ENCODE measurements at places on chromosomes 7 and 10. TPM values are rescaled to one million over a fixed set of nuclear protein-coding genes. Genes with fewer than 3 reads are reported as not detected.

DNA sequence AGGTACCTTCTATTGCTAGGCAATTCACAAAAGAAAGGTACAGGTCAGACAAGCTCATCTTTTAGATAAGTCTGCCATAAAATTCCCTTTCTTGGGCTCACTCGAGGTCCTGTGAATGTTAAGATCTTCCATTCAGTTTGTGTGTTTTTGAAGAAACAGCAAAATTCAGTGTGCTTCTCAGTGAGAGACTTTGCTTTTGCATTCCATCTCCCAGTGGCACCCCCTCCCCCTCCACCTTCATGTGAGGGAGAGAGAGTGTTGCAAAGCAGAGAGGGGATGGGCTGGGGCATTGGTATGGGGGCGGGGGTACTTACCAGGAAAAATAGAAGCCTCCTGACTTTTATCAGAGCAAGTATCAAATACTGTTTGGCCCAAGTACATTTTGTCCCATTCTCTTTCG, 3.8 kb upstream of the TECTB start:
- no peaks in the 10 kb centered on the region for H3K36me3 ChIP-seq
- no peaks in the 10 kb centered on the region for H3K4me1 ChIP-seq
- H3K4me3 ChIP-seq, result no peak overlapping the region
- H3K27me3 ChIP-seq, result peaks cover 5% of the 10 kb centered on the region
- H3K27ac ChIP-seq, result no peak overlapping the region
- no peak for DNase-seq

The USP54 gene
- total RNA-seq, result 7.4 TPM

The MYL10 gene
- total RNA-seq, result not detected

- no peak overlapping the region for H3K4me3 ChIP-seq
- H3K27ac ChIP-seq, result no peak overlapping the region
- no peaks in the 10 kb centered on the region for H3K36me3 ChIP-seq
Measured at GRCh38 chr7:44196450-44196872, 4.3 kb upstream of the YKT6 start.

DNA sequence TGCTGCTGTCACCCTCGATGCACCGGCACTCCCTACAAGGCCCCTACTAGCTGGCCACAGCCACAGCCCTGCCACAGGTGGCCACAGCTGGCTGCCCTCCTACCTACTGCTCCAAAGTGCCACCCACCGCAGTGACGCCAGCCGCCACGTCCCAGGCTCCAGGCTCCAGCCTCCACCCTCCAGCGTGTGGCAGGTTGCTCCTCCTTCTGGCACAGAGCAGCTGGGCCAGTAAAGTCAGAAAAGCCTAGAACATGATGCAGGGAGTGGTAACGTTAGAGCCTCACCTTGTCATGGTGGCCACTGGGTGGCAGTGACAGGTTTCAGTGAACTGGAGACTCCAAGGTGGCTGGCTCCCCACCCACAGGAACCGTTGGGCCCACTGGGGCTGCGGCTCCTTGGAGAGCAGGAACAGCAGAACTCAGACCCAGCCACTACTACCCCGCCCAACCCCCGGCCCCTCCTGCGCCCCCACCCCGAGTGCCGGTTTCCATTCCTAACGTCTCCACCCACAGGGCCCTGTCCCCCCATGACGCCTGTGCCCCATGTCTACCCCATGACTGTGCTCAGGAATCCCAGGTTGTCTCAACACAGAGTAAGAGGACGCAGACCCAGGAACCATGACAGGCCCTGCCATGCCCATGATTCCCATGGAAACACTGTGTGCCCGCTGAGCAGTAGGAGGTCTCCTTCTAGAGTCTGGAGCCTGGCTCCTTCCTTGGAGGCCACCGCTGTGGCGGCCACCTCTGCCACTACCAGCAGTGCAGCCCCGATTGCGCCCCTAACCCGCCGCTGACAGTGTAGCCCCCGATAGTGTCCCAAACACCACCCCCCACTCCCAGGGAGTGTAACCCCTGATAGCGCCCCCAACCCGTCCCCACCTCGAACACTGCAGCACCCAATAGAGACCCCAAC, 52.3 kb upstream of the ZNF33B start:
- H3K4me3 ChIP-seq, result no peak overlapping the region
- DNase-seq, result no peak
- no peaks in the 10 kb centered on the region for H3K27me3 ChIP-seq
- no peak overlapping the region for H3K27ac ChIP-seq
- peaks cover 13% of the 10 kb centered on the region for H3K4me1 ChIP-seq

The OIT3 gene
- not detected for total RNA-seq

The CLDN12 gene
- 6.1 TPM for total RNA-seq

GRCh38 chr10:118694848-118695247, 59.9 kb downstream of the CACUL1 start:
- H3K4me1 ChIP-seq, result peaks cover 24% of the 10 kb centered on the region
- H3K36me3 ChIP-seq, result no peaks in the 10 kb centered on the region
- no peak overlapping the region for H3K4me3 ChIP-seq
- no peak for DNase-seq
- H3K27ac ChIP-seq, result no peak overlapping the region
- H3K27me3 ChIP-seq, result no peaks in the 10 kb centered on the region

- H3K4me1 ChIP-seq, result peaks cover 46% of the 10 kb centered on the region
- H3K27me3 ChIP-seq, result no peaks in the 10 kb centered on the region
Measured at GRCh38 chr10:62691336-62691735, 113.2 kb upstream of the ADO start.

GRCh38 chr7:152747224-152747623, 12.3 kb upstream of the ACTR3B start:
- DNase-seq, result no peak
- H3K27ac ChIP-seq, result no peak overlapping the region
- no peaks in the 10 kb centered on the region for H3K4me1 ChIP-seq
- H3K27me3 ChIP-seq, result no peaks in the 10 kb centered on the region
- H3K36me3 ChIP-seq, result no peaks in the 10 kb centered on the region

- H3K4me1 ChIP-seq, result no peaks in the 10 kb centered on the region
- no peak overlapping the region for H3K4me3 ChIP-seq
- H3K36me3 ChIP-seq, result no peaks in the 10 kb centered on the region
- no peak overlapping the region for H3K27ac ChIP-seq
- DNase-seq, result no peak
Measured at GRCh38 chr7:33854801-33855350, 50.5 kb upstream of the BMPER start.

The C10orf53 gene
- not detected for total RNA-seq

The ATOH7 gene
- not detected for total RNA-seq

DNA sequence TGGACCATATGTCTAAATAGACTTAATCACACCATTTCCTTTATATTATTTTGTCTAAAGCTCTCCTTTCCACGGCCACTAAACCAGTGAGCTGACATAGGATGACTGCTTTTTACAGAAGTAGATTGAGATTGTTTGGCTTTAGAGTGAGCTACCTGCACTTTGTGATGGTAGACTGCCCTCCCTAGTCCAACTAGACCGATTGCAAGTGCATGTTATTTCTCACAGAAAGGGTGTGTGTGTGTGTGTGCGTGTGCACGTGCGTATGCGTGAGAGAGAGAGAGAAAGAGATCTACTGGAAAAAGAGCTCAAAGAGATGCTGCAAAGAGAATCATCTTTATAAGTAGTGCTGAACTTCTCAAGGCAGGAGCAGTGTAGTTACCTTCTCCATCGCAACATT, 60.7 kb downstream of the VCL start:
- H3K36me3 ChIP-seq, result peaks cover under 1% of the 10 kb centered on the region
- no peak overlapping the region for H3K4me3 ChIP-seq
- H3K4me1 ChIP-seq, result peaks cover 34% of the 10 kb centered on the region
- H3K27me3 ChIP-seq, result no peaks in the 10 kb centered on the region
- H3K27ac ChIP-seq, result no peak overlapping the region

The TSPAN33 gene
- total RNA-seq, result 0.83 TPM

DNA sequence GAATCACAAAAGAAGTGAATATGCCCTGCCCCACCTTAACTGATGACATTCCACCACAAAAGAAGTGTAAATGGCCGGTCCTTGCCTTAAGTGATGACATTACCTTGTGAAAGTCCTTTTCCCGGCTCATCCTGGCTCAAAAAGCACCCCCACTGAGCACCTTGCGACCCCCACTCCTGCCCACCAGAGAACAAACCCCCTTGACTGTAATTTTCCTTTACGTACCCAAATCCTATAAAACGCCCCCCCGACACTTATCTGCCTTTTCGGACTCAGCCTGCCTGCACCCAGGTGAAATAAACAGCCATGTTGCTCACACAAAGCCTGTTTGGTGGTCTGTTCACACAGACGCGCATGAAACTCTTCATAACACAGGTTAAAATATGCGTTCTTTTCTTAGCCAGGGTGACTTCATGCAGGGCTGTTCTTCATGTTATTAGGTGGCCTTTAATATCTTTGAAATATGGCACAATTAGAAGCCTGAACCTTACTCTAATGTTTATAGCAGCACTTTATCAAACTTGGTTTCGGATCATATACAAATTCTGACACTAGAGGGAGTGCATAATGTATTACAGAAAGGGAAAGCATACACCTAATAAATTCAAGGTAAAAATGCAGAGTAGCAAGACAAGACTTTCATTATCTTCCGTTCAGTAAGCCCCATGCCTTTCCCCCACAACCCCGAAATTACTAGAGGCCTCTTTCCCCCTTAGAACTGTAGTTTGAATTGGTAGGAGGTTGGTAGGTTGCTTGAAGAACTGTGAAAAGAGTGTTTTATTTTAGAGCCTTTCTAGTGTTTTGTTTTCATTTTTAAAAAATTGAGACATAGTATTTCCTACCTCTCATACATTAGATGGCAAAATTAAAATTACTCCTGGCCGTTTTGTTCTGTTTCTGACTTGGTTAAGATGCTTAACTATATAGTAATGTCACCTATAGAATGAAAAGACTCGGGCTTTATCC, 117.9 kb downstream of the NPY start:
- H3K27ac ChIP-seq, result no peak overlapping the region
- H3K4me1 ChIP-seq, result peaks cover 9% of the 10 kb centered on the region
- H3K4me3 ChIP-seq, result no peak overlapping the region
- peak; percentile 12 for DNase-seq

- H3K36me3 ChIP-seq, result no peaks in the 10 kb centered on the region
- peaks cover 9% of the 10 kb centered on the region for H3K4me1 ChIP-seq
- H3K27me3 ChIP-seq, result no peaks in the 10 kb centered on the region
- H3K27ac ChIP-seq, result no peak overlapping the region
- H3K4me3 ChIP-seq, result no peak overlapping the region
Measured at GRCh38 chr7:77360104-77360503, 56.0 kb downstream of the GSAP start.

All from CD4-positive, alpha-beta memory T cell (primary cell).